WTC11 (cell line): ENCODE measurements at places on chromosomes 16 and 17. TPM values are rescaled to one million over a fixed set of nuclear protein-coding genes. Genes with fewer than 3 reads are reported as not detected.

The SOX8 gene
- 10.2 to 12.3 TPM (median 10.9 TPM) in 3 replicates for total RNA-seq

GRCh38 chr17:41002814-41003213 lies 3.1 kb upstream of the KRTAP3-2 start:
- no peak for DNase-seq

The CANT1 gene
- 34.1 to 39.7 TPM (median 35.1 TPM) in 3 replicates for total RNA-seq

The HEATR9 gene
- not detected in 3 replicates for total RNA-seq

DNA sequence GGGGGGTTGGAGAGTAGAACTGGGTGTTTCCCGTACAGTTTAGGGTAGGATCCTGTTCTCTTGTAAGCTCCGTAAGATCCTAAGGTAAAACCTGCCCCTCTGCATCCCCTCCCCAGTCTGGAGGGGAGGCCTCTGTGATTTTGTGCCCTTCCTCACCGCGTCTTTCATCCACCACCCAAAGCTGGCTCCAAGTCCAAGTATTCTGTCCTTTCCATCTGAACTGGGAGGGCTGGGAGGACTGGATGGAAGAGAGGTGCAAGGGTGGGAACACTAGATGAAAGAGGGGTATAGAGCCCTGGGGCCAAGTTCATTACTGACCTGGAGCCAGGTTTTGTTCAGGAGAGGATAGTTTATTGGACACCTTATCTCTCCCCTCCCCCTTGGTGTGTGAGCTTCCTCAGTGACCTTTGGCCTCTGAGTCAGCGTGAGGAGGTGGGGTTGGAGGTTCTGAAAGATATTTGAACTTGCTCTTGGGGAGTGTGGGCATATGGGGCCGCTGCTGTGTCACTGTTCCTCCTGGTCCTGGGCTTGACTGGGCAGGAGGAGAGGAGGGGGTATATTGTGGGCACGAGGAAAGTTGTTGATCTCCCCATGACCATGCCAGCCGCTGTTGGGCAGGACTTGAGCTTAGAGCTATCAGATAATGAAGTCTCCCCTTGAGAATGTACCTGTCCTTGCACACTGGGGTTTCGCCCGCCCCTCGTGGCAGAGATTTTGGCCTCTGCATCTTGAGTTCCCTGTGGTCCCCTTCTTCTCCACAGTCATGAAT lies 1.6 kb downstream of the LASP1 start:
- no peak for DNase-seq

The NUDT7 gene
- total RNA-seq = 7.5 to 11.3 TPM (median 10.7 TPM) in 3 replicates

GRCh38 chr16:51181503-51181811 lies 30.4 kb upstream of the SALL1 start:
- DNase-seq = peak; percentile 53

The DCXR gene
- total RNA-seq = 114 to 130 TPM (median 120 TPM) in 3 replicates

- no peak for DNase-seq
These were observed 12.9 kb downstream of the ZNF319 start for GRCh38 chr16:57987441-57988177.

The SPG7 gene
- total RNA-seq = 132 to 141 TPM (median 133 TPM) in 3 replicates

DNA sequence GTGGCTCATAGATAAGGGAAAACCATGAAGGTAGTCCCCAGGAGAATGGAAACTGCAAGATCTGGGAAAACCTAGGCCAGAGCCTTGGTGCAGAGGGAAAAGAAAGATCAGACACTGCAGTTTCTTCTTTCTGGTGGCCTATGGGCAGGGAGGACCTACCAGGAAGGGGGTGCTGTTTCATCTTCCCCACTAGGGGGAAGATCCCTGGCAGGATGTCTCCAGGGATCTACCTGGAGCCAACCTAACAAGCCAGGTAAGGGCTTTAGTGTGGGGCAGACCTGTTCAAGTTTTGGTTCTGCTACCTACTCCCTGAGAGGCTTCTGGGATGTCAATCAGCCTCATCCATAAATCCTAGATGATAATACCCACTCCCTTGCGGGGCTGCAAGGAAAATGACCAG lies 21.4 kb downstream of the TOM1L2 start:
- no peak for DNase-seq

The GRB7 gene
- total RNA-seq = 42.4 to 48.5 TPM (median 44.0 TPM) in 3 replicates

DNA sequence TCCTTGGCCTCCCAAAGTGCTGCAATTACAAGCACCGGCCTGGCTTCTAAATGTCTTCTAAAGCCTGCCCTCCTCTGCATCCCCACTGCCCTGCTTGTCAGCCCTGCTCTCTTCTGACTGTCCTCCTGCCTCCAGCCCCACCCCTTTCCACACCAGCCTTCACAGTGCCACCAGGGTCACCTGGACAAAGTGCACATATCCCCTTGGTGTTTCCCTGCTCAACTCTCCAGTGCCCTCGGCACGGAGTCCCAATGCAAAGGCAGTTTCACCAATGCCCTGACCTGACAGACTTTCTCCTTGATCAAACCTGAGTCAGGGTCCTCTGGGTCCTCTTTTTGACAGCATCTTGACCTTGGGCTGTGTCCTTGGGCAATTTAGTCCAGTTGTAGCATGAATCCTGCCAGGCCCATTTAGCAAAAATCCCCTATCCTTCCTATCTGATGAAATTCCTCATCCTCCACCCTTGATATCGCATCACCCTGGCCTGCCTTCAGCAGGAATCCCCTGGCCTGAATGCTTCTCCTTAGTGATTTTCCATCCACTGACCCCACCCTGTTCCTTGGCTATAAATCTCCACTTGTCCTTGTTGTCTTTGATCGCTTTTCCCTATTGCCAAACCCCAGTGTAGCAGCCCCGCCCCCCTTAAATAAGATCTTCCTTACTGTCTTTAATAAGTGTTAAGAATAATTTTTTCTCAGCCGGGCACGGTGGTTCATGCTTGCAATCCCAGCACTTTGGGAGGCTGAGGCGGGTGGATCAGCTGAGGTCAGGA lies 42.7 kb upstream of the ETV4 start:
- DNase-seq = no peak

The PRAC1 gene
- 35.2 to 60.8 TPM (median 37.9 TPM) in 3 replicates for total RNA-seq

GRCh38 chr16:3007957-3008689 lies 4.6 kb upstream of the CLDN9 start:
- DNase-seq = peak; percentile 89

GRCh38 chr17:11825572-11826209 lies 171.6 kb downstream of the ZNF18 start:
- DNase-seq = no peak

- no peak for DNase-seq
These were observed 1.3 kb downstream of the ERBB2 start for GRCh38 chr17:39701012-39701783.

GRCh38 chr16:52193441-52193840 lies 353.5 kb downstream of the TOX3 start:
- no peak for DNase-seq

The KREMEN2 gene
- total RNA-seq = 7.5 to 8.6 TPM (median 8.5 TPM) in 3 replicates

DNA sequence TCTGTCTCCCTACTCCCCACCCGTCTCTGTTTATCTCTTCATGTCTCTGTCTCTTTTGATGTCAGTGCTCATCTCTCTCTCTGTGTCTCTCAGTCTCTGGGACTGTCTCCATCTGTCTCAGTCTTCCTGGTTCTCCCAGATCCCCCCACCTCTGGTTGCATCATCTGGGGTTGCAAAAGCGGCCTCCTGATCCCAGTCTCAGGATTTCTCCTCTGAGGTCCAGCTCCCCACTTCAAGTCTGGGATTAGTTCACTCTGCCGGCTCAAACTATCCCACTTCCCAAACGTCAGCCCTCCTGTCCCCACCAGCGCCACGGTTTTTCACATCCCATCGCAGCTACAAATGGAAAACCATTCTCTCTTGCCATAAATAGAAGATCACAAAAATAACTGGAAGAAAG lies 9.0 kb downstream of the TEKT5 start:
- no peak for DNase-seq

DNA sequence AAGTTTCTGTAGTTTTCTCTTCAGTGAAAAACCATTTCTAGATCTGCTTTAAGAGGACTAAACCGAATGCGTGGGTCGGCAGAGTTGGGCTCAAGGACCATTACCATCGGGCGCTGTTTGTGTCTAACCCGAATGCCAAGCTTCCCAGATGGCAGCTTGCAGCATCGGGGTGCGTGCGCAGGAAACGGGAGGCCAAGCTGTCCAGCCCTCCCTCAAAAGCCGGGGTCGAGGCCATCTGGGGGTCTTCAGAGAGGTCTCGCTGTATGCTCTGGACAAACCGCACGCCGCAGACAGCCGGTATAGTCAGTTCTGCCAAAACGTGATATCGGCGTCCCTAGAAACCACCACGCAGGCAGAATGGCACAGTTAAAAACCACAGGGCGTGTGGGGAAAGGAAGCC lies 178.8 kb downstream of the BANP start:
- DNase-seq = no peak

DNA sequence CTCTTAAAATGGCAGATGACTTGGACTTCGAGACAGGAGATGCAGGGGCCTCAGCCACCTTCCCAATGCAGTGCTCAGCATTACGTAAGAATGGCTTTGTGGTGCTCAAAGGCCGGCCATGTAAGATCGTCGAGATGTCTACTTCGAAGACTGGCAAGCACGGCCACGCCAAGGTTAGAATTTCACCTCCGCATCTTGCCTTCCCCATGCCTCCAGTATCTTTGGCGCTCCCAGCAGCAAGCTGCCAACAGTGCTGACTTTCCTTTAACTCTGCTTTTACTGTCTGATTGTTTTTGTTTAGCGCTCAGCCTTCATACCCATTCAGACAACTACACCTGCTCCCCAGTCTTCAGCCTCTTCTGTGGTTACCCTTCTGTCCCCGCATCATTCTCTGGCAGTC lies 2.2 kb downstream of the EIF5A start:
- DNase-seq = no peak

The ZNF646 gene
- total RNA-seq = 26.7 to 29.3 TPM (median 29.1 TPM) in 3 replicates

The ZG16B gene
- total RNA-seq = not detected in 3 replicates

GRCh38 chr16:6574146-6574545 lies 758.5 kb upstream of the RBFOX1 start:
- no peak for DNase-seq

GRCh38 chr17:73317513-73318426 lies 6.0 kb upstream of the CDC42EP4 start:
- DNase-seq = no peak

DNA sequence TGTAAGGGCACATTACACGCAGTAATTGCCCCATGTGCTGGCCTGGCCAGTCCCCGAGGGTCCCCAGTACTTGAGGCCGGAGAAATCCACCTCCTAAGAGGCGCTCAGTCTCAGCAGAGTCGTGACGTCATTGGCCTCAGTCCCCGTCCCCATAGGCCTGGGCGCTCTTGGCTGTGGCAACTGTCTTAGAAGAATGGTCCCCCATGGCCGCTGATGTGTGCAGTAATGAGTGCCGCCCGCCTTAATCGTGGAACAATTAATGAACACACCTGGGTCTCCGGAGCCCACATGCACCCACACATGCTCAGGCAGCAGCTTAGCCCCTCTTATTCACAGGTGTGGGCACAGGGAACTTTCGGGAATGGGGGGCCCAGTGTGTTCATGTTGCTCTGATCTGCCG lies 86.5 kb upstream of the PLCG2 start:
- no peak for DNase-seq

GRCh38 chr17:9684955-9685621 lies 39.8 kb downstream of the USP43 start:
- DNase-seq = no peak

The BIRC5 gene
- 115 to 117 TPM (median 117 TPM) in 3 replicates for total RNA-seq

DNA sequence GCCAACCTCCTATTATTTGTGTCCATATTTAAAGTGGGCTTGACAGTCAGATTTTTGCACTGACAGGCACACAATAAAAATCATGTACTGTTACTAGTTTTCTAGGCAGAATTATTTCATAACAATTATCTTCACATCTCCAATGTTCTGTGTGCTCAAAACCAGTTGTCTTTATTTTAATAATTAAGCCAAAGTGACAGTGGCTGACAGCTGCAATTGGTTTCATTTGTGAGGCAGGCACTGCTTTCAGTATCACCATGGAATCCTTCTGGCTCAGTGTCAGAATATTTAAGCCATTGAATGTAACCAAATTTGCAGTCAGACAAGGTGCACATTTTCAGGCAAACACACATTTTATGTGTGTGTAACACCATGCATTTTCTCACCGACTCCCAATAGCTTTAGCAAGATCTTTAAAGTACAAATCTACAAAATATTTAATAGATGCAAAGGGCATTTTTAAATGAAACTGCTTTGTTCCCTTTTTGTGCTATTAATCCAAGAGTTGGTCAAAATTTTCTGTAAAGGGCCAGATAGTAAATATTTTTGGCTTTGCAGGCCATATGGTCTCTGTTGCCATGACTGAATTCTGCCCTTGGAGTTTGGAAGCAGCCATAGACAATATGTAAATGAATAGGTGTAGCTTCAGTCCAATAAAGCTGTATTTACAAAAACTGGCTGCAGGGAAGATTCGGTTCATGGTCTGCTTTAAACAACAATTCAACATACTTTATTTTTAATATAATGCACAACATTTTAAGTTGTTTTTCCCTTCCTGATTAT lies 486.0 kb downstream of the KCNJ2 start:
- DNase-seq = no peak

The LRRC3C gene
- total RNA-seq = not detected in 3 replicates

The TMED6 gene
- 0.44 to 0.72 TPM (median 0.62 TPM) in 3 replicates for total RNA-seq

The RNPS1 gene
- 331 to 333 TPM (median 333 TPM) in 3 replicates for total RNA-seq

The GLIS2 gene
- 19.5 to 23.0 TPM (median 20.1 TPM) in 3 replicates for total RNA-seq

DNA sequence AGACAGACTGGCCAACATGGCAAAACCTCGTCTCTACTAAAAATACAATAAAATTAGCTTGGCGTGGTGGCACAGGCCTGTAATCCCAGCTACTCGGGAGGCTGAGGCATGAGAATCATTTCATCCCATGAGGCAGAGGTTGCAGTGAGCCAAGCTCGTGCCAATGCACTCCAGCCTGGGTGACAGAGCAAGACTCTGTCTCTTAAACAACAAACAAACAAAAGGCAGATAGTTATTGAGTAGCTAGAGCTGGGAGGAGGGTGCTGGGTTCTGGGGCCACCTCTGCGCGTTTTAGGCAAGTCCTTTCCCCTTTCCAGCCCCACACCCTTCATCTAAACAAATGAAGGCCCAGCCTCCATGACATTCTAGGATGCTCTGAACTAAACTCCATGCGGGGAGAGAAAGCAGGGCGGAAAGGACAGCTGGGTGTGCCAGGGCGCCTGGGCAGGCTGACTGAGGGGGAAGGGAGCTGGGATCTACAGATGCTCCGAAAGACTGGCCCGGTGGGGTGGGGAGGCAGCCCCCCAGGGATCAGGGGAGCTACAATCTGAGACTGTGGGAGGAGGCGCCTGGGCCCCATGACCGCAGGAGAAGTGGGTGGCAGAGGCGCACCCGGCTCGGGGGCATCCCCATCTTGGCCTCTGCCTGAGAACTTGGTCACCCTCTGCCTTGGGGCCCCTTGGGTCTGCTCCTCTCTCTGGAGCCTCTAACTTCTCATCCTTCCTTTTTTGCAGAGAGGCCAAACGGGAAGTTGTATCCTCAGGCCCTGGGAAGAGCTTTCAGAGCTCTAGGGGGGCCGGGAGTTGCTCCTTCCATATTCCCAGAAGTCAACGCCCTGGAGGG lies 910 bp downstream of the ITGAL start:
- DNase-seq = no peak

GRCh38 chr16:48052731-48053417 lies 102.9 kb downstream of the ABCC12 start:
- DNase-seq = no peak

The NOS2 gene
- total RNA-seq = 0.98 to 1.4 TPM (median 1.4 TPM) in 3 replicates

The ABCC12 gene
- total RNA-seq = not detected in 3 replicates

- DNase-seq = no peak
These were observed 2.6 kb downstream of the CTRB2 start for GRCh38 chr16:75204410-75204758.
